ENCODE measurements at places on chromosomes 13 and 19.

- DNase-seq: no peak
Measured at GRCh38 chr13:41751277-41751676, 209.6 kb downstream of the VWA8 start.

GRCh38 chr19:49672131-49672919 lies 4.7 kb upstream of the PRMT1 start:
- peak; percentile 87 for DNase-seq

GRCh38 chr13:75415694-75416093 lies 66.3 kb downstream of the TBC1D4 start:
- DNase-seq: peak; percentile 87

DNA sequence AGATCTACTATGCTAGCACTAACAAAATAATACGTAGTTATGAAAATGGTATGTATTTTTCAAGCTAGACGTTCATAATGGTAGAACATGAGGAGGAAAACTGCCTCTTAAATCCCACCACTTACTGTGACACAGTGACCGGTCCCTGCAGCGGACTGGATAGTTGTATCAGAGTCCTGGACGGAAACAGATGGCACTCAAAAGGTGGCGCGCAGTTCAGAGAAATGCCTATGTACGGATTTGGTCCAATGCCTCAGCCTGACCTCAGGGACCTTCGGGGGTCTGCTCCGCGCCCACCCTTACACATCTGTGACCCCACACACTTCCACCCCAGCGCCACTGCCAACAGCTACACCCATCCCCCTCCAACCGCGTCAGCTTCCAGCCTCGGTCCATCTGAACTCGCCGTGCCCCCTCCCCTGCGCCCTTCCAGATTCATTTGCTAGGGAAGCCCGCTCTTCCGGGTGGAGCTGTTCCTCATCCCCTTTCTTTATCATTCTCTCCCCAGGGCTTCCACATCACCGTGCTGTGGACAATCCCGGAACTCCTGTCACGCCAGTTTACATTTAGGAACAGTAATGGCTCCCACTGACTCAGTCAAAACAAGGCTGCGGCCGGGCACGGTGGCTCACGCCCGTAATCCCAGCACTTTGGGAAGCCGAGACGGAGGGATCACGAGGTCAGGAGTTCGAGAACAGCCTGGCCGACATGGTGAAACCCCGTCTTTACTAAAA lies 792 bp upstream of the LENG8 start:
- DNase-seq: peak; percentile 75

GRCh38 chr19:2039089-2039958 lies 11.7 kb downstream of the MKNK2 start:
- DNase-seq: no peak

- DNase-seq: no peak
Measured at GRCh38 chr13:42327725-42328124, 55.8 kb downstream of the AKAP11 start.

DNA sequence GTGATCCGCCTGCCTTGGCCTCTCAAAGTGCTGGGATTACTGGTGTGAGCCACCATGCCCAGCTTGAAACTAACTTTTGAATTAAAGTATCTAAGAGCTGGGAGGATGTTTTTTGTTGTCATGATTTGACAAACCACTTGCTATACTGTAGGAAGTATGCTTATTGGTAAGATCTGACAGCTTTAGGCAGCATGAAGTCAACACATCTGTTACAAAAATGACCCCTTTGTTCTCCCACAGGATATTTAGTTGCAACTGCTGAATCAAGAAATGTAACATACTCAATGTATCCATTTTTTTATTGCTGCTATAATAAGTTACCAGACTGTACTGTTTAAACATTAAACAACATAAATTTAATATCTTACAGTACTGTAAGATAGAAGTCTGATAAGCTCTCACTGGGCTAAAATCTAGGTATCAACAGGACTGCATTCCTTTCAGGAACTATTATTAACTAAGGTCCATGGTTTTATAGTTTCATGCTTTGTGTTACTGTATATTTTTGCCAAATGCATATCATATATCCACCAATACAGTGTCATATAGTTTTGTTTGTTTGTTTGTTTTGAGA lies 22.8 kb upstream of the LRP3 start:
- DNase-seq: no peak

GRCh38 chr13:71252184-71252704 lies 614.8 kb downstream of the DACH1 start:
- no peak for DNase-seq

DNA sequence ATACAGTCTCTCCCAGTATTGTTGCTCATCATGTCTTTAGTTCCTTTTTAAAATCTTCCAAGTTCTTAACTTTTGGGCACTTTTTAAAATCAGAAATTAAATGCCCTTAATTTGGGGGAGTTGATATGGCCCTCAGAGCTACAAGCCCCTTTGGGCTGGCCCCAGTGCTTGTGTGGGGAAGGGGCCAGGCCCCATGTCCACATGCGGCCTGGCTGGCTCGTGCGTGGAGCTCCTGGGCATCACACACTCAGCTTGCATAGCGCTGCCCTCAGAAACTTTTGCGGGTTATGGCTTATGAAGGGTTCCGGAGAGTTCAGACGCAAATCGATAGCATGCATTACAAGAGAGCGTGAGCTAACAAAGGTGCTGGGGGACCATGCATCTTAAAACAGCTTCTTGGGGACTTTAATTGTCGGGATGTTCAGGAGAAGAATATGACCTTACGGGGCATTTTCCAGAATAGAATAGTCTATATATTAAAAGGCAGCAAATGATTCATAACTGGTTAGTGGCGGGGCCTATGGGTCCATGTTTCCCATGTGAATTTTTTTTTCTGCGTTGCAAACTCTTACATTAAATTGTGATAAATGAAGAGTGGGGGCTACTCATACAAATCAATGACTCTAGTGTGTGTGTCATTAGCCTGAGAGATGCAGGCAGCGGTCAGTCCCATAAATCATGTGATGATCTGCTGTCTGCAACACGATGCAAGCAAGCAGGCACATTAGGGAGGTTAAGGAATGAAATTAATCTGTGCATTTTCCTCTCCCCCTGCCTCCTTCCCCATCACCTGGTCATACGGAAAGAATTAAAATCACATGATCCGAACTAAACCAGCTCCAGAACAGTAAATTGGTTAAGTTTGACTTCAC lies 185.8 kb upstream of the TSHZ3 start:
- no peak for DNase-seq

GRCh38 chr19:4302243-4302640 lies at the start of gene TMIGD2:
Gene TMIGD2, minus strand, starts transcription at chr19:4302389. Its CDS starts 4 bp downstream, at chr19:4302385.
- no peak for DNase-seq

Measured in suppressor macrophage (primary cell).